ENCODE measurements at places on chromosomes 6 and 20.

DNA sequence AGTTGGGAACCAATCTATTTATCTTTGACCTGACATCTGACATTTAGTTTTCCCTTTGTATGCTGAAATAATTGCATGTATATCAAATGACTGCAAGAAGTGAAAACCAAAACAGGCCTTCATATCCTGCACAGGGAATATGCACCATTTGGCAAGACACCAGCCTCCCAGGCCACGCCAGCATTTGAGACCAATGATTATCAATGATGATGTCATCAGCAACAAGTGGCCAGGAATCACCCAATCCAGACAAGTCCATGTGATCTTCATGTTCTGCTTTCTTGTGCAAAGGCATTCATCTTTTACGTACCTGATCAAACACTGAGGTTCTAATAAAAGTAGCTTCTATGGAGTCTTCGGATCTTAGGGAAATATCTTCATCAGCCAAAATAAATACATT, 107.4 kb upstream of the TENT5A start:
- no peak for DNase-seq

GRCh38 chr6:37177077-37177934, 7.4 kb downstream of the PIM1 start:
- no peak for DNase-seq

- DNase-seq = no peak
Observed at GRCh38 chr20:45826381-45827019, 612 bp downstream of the TNNC2 start.

- no peak for DNase-seq
Observed at GRCh38 chr6:116971959-116972358, 94.9 kb downstream of the RFX6 start.

- no peak for DNase-seq
Observed at GRCh38 chr6:19289457-19289856, 547.7 kb upstream of the ID4 start.
